GM12891 (cell line): ENCODE measurements at places on chromosomes 11 and 22.
A peak's percentile ranks its signal among the peaks of the same experiment; 100 is the strongest.

DNA sequence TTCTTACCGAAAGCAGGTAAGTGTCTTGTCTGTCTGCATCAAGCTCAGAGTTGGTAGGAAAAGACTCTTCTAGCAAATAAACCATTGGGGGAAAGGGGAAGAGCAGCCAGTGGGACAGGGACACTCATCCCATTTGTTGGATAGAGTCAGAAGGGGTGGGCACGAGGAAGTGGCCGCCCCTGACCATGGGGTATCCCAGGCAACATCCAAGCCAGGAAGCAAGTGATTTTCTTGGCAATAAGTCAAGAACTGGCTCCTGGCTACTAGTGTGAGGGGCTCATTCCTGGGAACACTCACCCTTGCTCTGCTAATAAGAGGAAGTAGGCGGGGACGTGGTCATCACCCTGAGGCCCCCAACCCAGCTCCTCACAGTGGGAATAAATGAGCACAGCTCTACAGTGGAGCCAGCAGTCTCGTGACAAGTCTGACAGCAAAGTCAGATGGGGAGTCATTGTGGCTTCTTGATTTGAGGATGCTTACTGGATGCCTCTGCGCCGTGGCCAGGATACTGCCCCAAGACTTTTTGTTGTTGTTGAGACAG is 6.7 kb downstream of the SLC25A18 start:
- no peak for DNase-seq

- no peak for DNase-seq
These were observed 29.0 kb downstream of the CSNK2A3 start for GRCh38 chr11:11324090-11324489.

GRCh38 chr22:35568751-35569739 is 28.4 kb downstream of the RASD2 start:
- no peak for DNase-seq

GRCh38 chr11:26321516-26321915 is 10.4 kb upstream of the ANO3 start:
- DNase-seq = no peak

GRCh38 chr22:22396741-22397291 is 111.7 kb downstream of the ZNF280B start:
- DNase-seq = no peak

- DNase-seq = no peak
These were observed 22.5 kb downstream of the TMPRSS5 start for GRCh38 chr11:113683481-113684046.

DNA sequence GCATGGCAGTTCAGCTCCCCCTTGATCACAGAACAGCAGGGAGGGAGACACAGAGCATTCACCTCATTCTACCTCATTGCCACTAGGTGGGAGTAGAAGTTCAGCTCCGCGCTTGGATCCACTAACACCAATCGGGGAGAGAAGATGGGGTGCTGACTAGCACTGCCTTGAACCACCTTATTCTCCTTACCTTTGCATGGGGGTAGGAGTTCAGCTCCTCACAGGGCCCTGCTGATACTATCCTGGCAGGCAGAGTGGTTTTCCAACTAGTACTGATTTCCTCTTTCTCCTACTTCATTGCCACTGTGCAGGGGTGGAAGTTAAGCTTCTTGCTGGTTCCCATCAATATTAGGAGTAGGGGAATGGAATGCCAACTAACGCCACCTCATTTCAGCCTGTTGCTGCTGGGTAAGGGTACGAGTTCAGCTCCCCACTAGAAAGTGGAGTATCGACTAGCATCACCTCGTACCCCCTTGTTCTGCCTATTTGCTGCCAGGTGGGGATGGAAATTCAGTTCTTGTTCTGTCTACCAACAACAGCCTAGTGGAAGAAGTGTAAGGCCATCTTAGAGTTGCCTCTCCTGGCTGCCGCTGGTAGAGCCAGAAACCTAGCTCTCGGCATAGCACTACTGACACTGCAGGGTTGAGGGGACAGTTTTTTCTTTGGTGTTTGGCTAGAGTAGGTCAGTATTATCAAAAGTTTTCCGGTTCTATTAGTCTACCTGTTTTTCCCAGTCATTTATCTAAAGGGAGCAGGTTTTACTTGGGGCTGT is 550.9 kb upstream of the CCDC90B start:
- peak; percentile 32 for DNase-seq

GRCh38 chr11:66106786-66107599 is 36.9 kb downstream of the PACS1 start:
- DNase-seq = no peak

DNA sequence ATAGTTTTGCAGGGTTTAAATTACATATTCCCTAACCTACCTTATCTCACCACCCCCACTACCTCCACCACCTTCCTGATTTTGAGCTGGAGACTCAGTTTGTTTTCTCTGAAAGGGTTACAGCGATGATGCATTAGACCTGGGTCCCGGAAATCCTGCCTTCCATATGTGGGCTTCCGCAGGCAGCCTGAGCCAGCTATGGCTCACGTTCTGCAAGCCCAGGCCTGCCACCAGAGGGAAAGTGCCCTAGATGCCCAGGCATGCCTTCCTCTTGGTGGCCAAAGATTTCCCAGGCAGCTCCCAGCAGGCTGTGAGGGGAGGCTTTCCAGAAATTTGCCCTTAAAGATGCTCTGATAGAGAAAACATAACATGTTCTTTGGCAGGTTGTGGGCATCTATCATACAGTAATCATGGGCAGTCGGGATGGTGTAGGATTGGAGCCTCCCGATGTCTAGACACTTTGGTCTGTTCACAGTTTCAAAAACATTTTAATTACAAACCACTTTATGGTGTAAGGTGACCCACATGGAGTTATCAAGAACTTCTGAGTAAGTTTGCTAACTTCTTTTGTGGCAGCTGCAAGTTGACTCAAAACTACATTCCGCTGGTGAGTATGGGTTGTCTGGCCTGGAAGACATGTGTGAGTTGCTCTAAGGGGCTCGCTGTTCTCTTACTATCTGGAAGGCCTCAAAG is 79.3 kb downstream of the MICAL2 start:
- no peak for DNase-seq
